Activated CD8-positive, alpha-beta memory T cell treated with anti-CD3 and anti-CD28 coated beads for 24 hours (primary cell): ENCODE measurements at places on chromosomes 3 and 15.
A peak's percentile ranks its signal among the peaks of the same experiment; 100 is the strongest.

DNA sequence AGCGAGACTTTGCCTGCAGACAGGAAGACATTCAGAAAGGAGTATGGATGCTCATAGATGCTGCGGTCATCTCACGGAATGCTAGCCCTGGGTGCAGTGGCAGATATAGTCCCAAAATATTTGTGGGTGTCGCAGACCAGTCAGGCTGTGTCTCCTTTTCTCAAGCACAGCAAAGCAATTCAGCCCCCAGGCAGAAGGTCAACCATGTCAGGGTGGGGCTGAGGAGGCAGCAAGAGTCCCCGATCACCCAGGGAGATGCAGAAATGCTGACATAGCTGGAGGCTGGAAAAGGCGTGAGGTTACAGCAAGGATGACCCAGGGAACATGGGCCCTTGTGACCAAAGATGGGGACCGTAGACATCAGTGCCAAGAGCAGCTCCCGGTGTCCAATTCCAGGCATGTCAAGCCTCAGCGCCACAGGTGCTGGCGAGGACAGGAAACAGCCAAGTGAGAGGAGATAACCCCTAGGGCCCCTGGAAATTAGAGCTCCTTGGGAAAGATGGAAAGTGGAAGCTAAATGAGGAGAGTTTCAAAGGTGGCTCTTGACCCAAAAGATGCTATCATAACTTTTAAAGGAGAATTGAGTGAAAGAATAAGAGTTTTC, 81.2 kb upstream of the ABHD17C start:
- peak; percentile 21 for DNase-seq

DNA sequence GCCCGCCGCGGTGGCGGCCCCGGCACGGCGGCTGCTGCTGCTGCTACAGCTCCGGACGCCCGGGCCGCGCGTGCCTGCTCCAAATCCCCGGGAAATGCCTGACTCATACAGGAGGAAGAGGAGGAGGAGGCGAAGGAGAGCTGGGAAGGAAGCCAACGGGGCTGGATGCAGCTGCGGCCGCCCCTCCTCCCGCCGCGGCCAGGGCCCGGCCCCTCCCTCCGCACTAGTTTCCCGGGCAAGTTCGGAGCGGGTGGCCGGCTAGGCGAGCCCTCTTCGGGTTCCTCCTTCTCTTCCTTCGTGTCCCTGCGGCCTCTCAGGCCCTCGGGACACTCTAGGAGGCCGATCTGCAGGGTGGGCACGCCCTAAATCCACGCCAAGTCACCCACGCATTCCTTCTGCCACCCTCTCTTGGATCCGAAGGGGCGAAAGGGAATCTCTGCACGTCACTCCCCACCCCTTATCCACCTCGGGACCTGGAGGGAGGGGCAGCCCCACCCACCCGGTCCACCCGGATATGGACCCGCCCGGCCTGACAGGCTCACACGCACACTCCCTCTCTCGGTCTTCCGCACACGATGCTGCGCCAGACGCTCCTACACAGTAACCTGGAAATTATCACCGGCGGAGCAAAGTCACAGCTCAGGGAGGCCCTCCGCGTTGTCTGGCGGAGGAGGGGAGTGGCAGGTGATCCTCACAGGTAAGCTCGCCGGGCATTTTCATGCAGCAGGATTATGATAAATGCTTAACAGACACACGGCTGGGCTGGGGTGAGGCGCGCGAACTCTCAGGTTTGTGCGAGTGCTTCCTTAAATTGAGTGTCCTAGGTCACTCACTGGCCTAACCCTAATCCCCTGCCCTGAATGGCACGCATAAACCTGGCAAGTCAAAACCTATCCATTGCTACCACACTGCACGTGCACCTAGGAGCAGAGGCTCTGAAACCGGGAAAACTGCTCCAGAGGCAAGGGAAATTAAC, at the start of the genes OSBPL10 and ZNF860:
OSBPL10 (minus strand) TSS at position 57 of the 976 bp plus-strand sequence. CDS start 83 bp downstream, outside the sequence.
ZNF860 (plus strand) TSS at position 545 of the 976 bp plus-strand sequence. CDS start 7,330 bp downstream, outside the sequence.
- DNase-seq = peak; percentile 61

DNA sequence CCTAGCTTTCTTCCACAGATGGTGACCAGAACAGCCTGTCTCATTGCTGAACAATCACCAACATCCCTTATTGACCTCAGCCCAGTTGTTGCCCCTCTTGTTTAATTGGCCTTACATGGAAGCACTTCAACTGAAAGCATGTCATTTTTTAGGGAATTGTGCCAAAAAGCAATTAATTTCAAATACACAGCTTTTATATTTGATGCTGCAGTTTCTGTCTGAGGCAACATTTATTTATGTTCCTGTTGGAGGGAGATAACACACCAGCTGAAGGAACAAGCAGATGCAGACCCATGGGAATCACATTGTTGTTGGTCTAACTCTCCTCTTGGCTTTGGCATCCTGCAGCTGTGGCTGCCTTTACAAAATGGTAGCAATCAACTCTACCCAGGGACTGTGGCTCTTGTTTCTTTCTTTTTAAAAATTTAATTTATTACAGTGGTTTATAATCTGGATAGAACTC, 498.1 kb upstream of the RGMA start:
- DNase-seq = no peak

DNA sequence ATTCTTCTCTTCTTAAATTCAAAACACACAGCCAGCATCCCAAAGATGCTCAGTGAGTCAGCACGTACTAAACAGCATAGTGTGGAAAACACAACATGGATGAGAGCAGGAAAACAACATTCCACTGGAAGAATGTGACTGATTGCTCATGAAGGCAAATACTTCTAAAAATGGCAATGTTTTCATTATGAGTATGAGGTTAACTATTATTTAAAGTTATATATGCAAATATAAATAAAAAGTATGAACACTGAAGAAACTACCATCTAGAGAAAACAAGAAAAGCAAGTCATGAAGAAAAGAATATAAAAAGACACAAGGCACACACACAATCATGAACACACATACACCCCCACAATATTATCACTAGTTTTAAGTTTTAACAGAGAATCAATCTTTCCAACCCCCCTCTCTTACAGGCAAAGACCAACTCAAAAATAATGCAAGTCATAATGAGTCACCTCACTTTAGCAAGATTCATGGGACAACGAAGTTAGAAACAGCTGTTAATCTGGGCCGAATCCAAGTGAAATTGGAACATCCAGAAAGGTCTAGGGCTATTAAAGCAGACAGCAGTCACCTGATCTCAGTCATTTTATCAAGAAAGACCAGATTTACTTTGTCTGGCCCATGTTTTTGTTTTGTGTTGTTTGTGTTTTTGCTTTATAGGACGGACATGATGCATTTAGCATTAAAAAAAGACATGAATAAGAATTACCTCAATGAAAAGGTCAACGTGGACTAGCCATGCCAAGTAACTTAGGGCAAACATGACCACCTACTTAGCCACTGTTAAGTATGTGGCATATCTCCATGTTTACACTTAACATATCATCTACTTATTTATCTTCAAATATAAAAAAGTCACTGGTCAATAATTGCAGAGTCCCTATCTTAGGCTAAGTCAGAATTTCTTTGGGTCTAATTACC, 18.1 kb downstream of the GBE1 start:
- no peak for DNase-seq

GRCh38 chr3:153972862-153973261, 148.3 kb upstream of the ARHGEF26 start:
- DNase-seq = no peak
